ENCODE measurements at places on chromosomes 5 and 9. TPM values are rescaled to one million over a fixed set of nuclear protein-coding genes. Genes with fewer than 3 reads are reported as not detected.

AGXT2 gene
- total RNA-seq = not detected

C5orf63 gene
- 5.9 TPM for total RNA-seq

ANKRD20A1 gene
- not detected for total RNA-seq

MEGF10 gene
- 0.15 TPM for total RNA-seq

TIMD4 gene
- total RNA-seq = not detected
